ENCODE measurements at places on chromosomes 3 and 15.

GRCh38 chr3:172710664-172711453 lies at the start of gene NCEH1:
NCEH1 (minus strand) TSS chr3:172711067; CDS start chr3:172710984, 83 bp downstream.
- peak; percentile 89 for DNase-seq

- peak; percentile 11 for DNase-seq
Measured at GRCh38 chr3:81816473-81817250, 55.2 kb upstream of the GBE1 start.

- DNase-seq, result no peak
Measured at GRCh38 chr15:40776537-40777141, 6.9 kb downstream of the C15orf62 start.

DNA sequence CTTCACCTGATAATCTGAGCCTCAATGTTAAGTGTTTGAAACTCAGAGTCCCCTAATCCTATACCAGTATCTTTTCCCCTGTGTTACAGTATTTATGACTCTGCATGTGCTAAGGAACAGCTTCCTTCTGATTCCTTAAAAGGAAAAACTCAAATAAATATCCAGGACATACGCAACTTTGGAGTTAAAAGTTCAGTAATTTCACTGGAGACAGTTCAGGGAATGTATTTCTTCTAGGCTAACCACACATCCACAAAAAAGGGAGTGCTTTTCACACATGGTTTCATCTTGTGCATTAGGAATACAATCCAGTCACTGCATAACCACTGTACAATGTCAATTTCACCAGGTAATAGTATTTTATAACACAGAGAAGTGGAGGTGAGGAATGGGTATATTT lies 31.0 kb downstream of the PGBD4 start:
- no peak for DNase-seq

- no peak for DNase-seq
Measured at GRCh38 chr3:115438799-115439198, 184.5 kb upstream of the GAP43 start.

DNA sequence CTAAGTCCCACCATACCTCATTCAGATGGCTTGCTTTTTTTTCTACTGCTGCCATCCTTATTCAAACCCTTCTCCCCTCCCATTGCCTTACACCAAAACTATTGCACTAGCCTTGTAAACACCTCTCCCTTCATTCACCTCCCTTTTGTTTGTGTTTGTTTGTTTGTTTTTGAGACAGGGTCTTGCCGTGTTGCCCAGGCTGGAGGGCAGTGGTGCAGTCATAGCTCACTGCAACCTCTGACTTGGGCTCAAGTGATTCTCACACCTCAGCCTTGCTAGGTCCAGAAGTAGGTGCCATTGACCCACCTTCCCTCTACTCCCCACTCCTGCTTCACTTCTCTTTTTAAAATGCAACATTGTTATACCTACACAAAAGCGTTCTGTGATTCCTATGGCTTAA lies 3.0 kb upstream of the STAG1 start:
- no peak for DNase-seq
